Heart left ventricle (tissue), 16 donors: ENCODE measurements at places on chromosomes 4 and X. TPM values are rescaled to one million over a fixed set of nuclear protein-coding genes. Genes with fewer than 3 reads are reported as not detected.

Gene TNIP3
- total RNA-seq = 0.14 TPM

Gene MAGEA4
- total RNA-seq = not detected

Gene DMP1
- not detected for total RNA-seq

Gene MFAP3L
- total RNA-seq = 1.5 TPM

Gene DCLK2
- total RNA-seq = 33.5 TPM

Gene TRPC5OS
- not detected for total RNA-seq

DNA sequence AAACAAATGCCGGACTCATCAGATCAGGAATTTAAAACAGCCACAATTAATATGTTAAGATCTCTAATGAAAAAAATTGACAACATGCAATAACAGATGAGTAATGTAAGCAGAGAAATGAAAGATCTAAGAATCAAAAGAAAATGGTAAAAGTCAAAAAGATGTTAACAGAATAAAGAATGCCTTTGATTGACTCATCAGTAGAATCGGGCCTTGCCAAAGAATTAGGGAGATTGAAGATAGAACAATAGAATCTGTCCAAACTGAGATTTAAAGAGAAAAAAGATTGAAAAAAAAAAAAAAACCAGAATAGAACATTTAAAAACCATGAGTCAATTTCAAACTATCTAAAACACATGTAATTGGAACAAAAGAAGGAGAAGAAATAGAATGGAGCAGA, 25.9 kb upstream of the GUCY1A1 start:
- DNase-seq = no peak

- DNase-seq = no peak
Measured at GRCh38 chr4:159685340-159686092, 582.6 kb downstream of the RAPGEF2 start.

DNA sequence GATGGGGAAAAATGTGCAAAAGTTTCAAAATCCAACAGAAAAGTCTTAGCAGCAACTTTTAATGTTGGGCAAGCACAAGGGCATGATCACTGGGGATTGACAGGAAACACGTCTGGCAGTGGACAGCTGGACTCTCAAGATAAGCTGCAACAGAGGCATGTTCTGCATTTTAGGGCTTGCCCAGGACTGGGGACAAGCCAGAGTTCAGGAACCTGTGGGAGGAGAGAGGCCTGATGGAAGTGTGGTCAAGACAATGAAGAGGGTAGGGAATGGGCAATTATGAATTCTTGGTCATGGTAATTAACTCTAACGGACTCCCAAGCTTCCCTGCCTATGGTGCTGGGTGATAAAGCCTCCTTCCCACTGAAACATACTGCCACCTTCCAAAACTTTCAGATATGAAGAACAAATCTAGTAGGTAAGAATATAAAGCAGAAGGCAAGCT, 48.4 kb downstream of the ANXA3 start:
- DNase-seq = peak; percentile 38

- no peak for DNase-seq
Measured at GRCh38 chr4:133839326-133839725, 362.3 kb downstream of the PABPC4L start.
